Activated T-cell treated with anti-CD3 and anti-CD28 coated beads, Interleukin-2, amount 50 U/mL, for 48 hours (primary cell): ENCODE measurements at places on chromosomes 2 and 18.
A peak's percentile ranks its signal among the peaks of the same experiment; 100 is the strongest.

GRCh38 chr2:106977717-106978116 is 91.8 kb upstream of the ST6GAL2 start:
- no peak for DNase-seq

- DNase-seq: no peak
Measured at GRCh38 chr2:231308631-231309428, 86.7 kb upstream of the B3GNT7 start.

- peak; percentile 67 for DNase-seq
Measured at GRCh38 chr2:73987109-73987947, 2.6 kb downstream of the TET3 start.

GRCh38 chr2:10993001-10993481 is 81.3 kb downstream of the KCNF1 start:
- DNase-seq: no peak

- no peak for DNase-seq
Measured at GRCh38 chr2:16763493-16763899, 97.9 kb upstream of the CYRIA start.
